CD8-positive, alpha-beta T cell (primary cell): ENCODE measurements at places on chromosomes 11 and 22.

DNA sequence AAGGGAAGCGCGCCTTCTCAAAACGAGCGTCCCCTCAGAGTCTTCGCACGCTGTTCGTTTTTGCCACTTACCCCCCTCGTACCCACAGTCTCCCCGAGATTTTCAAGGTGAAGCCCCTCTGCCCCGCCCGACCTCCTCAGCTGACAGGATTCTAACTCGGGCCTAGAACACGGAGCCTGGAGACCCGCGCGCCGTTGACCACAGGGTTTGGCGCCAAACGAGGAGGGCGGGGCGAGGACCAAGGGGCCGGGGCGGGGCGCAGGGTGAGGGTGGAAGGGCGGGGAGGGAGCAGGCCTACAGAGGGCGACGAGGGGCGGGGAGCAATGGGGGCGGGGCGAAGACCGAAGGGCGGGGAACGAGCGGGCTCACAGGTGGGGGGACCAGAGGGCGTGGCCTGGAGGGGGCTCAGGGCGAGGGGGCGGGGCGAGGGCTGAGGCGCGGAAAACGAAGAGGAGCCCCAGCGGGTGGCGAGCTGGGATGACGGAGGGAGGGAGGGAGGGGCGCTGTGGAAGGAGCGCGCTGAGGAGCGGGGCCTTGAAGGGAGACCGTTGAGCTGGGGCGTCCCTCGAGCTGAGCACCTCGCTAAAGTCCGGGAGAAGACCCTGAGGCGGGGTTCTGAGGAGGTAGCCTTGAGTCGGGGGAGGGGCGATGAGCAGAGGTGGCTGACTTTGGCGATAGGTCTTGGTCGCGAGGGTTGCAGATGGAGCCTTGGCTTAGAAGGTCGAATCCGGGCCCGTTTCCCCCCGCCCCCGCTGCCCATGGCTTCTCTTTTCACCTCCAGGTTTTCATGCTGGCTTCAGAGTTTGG, at the start of gene DMC1:
Gene DMC1, minus strand, starts transcription at position 212 of the 807 bp plus-strand sequence. CDS start 1,927 bp downstream, outside the sequence.
- DNase-seq: peak; percentile 97

- DNase-seq: no peak
These were observed 26.2 kb downstream of the SHISA8 start for GRCh38 chr22:41888627-41889200.

DNA sequence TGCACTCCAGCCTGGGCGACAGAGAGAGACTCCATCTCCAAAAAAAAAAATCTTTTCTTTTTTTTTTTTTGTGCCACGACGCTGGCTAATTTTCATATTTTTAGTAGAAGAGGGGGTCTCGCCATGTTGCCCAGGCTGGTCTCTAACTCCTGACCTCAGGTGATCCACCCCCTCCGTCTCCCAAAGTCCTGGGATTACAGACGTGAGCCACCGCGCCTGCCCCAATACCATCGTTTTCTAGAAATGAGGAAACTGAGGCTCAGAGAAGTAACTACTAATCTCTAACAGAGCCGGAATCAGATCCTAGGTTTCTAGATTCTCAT, 13.5 kb downstream of the SSH3 start:
- no peak for DNase-seq

DNA sequence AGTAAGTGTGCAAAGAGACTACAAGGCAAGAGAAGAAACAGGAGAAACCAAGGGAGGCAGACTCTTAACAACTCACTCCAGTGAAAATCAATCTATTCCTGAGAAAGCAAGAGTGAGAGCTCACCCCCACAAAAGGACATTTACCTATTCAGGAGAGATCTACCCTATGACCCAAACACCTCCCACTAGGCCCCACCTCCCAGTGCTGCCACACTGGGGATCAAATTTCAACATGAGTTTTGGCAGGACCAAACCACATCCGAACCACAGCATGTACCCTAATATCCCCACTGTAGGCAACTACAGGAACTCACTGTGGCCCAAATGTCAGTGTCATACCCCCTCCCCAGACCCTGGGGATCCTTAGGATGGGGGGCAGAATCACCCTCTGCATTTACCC, 526.2 kb upstream of the B3GAT1 start:
- no peak for DNase-seq

GRCh38 chr11:100759856-100760255, 72.8 kb downstream of the ARHGAP42 start:
- DNase-seq: no peak

GRCh38 chr11:4654635-4655369, 11.0 kb downstream of the OR51E1 start:
- DNase-seq: no peak

- DNase-seq: no peak
These were observed 101.6 kb downstream of the CCDC81 start for GRCh38 chr11:86476109-86476861.

DNA sequence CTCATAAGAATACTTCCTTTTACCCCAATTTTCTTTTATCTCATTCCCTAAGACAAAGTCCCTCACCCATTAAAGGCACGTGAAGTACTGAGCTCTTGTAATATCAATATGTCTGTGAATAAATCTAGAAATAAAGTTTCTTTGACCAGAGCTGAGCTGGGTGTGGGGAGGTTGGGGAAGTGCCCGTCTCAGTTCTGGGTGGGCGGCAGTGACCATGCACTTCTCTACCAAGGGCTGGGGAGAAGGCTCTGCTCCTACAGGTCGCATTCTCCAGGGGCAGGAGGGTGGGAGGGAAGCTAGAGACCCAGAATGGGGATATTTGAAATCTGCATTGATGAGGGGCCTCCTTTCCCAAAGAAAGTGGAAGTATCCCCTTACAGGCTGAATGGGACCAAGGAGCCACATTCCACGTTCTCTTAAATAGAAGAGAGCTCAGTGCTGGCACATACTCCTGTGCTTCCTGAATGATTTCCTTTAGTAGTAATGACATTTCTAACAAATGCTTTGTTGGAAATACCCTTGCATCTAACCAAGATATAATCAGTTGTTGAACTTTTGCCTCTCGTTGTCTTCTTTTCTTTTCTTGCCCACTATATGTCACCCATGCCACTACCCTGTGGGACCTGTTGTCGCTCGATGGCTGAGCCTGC, 16.1 kb downstream of the RBX1 start:
- DNase-seq: no peak

GRCh38 chr22:16955678-16956210, 52.3 kb downstream of the GAB4 start:
- DNase-seq: peak; percentile 22

GRCh38 chr11:129286813-129287212, 88.8 kb upstream of the BARX2 start:
- DNase-seq: no peak

DNA sequence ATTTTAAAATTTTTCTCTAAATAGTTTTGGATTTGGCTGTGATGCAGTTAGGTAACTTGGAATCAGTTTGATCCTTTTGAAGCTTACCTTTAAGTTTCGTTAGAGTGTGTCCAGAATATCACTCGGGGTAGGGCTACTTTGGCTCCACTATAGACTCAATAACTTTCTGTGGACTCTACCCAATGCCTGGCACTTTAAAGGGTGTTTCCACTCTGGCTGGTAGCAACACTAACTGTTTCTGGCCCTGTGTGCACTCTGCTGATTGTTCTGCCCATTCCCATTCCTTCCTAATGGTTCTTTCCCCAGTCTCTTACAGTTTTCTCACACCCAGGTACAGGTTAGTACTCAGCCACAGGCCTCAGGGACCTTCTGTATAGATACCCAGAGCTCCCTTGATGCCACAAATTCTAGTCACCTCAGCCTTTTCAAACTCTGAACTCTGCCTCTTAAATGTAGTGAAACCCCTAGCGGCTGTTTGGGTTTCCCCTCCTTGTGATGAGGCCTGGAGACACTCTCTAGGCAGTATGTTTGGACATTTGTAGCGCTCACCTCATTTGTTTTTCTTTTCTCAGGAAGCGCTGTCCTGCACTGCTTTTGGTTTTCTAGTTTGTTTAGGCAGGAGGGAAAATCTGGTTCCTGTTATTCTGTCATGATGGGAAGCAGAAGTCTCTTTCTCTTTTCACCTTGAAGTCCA, 16.8 kb downstream of the CUL5 start:
- no peak for DNase-seq
